ENCODE measurements at places on chromosomes 2 and 18.

- DNase-seq = no peak
Observed at GRCh38 chr2:158463496-158464095, 6.8 kb downstream of the PKP4 start.

DNA sequence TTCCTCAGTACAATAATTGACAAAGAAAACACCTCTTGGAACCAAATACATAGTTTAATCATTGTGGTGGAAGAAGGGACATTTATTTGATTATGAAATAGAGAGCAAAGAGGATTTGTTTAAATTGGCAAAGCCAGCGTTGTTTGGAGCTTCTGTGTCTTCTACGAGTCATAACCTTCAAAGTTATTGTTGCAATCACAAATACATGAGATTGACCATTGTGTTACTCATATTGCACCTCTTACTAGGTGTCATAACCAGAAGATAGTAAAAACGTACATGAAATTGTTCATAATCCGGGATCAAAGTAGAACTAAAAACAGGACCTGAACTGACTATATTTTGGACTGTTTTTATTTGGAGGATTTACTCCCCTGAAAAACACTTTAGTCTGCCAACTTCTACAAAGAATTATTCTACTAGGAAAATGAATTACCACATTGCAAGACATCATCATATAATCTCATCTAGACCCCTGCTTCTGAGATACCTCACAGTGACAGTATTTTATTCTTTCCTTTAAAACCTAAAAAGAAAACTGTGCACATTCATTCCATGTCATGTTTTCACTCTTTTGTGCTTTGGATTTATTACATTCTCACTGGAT is 151.7 kb upstream of the KLF7 start:
- DNase-seq = no peak

DNA sequence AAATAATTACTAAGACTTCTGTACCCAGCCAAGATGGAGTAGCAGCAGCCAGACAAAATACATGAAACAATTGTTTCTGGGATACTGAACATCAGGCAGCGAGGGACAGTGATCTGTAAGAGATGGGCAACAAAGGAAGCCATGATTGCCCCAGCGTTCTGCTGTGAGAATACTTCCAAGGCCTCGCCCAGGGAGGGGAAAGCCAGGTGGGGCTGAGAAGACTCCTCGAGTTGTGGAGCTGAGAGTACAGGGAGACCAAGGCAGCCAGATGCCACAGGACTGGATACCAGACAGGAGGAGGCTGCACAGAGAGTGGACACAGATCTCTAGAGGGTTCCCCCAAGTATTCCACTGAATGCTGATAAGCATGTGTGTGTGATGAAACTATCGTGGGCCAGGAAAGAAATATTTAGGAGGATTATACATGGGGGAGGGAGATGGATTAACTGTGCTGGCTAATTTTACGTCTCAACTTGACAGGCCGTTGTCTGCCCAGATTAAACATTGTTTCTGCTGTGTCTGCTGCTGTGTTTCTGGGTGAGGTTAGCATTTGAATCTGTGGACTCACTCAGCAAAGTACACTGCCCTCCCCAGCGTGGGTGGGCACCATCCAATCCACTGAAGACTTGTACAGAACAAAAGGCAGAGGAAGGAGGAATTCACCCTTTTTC is 10.2 kb upstream of the LIMS2 start:
- DNase-seq = no peak

DNA sequence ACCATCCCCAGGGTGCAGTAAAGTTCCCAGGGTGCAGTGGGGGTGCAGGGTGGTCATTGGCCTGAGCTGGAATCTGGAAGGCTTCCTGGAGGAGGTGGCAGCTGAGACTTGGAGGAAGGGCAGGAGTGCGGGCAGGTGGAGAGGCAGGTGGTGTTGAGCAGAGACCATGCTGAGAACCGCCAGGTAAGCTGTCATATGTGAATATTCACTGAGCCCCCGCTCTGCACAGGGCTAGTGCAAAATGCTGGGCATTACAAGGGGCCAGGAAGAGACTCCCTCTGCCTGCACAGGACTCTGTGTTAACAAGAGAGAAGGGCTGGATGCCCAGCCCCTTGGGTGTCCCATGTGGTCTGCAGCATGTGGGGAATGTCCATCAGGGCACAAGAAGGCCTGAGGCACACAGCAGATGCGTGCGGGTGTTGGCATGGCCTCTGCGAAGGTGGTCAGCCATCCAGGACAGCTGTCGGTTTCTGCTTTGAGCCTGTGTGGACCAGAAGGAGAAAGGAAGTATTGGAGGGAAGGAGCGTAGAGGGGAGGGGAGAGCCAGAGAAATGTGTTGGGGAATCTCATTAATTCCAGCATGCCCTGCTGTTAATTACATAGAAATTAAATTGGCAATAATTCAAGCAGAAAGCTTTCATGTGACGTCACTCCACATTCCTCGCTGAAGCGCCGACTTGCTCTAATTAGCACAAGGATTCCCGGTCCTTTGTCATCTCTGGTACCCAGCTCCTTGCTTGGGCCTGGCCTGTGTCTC is 62.8 kb upstream of the OTOS start:
- no peak for DNase-seq

DNA sequence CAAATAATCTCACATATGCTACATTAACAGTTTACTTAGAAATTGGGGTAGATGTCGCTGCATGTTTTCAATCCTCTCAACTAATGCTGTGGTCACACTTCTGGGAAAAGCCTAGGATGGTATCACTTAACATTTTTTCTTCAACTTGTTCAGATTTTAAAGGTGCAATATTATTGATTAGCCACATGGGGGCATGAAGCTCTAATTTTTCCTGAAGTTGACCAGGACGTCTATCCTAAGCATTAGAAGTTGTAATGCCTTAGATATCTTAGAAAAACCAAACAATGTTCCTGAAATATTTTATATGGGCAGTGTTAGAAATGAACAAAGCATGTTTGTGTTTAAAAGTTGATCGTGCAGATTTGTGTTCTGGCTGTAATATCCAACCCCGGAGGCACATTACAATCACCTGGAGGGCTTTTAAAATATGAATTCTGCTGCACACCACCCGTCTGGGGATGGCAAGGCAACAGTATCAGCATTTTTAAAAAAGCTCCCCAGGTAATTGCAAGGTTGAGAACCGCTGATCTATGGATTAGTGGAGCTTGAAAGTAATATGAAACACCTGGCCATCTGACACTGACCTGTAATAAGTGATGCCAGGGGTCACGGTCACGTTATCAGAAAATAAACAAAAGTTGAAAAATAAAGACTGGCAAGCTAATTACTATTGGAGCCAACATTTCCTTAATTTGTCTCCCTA is 100.5 kb upstream of the LMAN1 start:
- DNase-seq = peak; percentile 97

DNA sequence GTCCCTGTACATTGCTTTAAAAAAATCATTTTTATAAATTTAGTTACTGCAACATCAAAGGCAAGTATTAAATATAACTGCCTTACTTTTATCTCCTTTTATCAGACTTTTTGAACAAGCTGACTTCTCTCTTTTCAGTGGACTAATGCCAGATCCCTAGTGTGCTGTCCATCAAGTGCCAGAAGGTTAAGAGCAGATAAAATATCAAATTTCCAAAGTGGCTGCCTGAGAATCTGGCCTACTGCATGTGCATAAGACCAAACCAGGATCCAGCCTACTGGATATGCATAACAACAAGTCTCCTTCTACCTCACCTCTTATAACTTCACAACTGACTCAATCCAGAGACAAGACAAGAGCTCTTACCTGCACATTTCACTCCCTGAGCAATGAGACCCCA is 59.8 kb upstream of the CHRNA1 start:
- DNase-seq = no peak

DNA sequence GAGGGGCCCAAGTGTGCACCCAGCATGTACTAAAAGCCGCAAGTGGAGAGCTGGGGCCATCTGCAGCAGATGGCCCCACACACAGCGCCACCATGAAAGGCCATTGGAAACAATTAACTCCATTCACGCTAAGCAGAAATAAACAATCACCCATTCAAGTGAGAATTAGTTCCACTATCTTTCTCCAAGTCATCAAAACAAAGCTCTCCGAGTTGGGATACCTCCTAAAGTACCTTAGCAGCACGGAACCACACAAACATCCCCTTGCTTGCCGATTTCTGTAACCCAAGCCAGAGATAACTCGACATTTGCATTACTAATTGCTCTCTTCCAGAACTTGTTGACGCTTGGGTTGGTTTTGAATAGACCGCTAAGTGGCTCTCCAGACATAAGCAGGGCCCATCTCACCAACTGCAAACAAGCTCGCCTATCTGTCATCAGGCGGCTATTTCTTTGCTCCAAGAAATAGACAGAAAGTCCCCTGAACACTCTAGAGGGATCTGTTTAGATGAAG is 840.6 kb upstream of the SALL3 start:
- DNase-seq = peak; percentile 45

- no peak for DNase-seq
Observed at GRCh38 chr18:23077493-23078256, 57.6 kb upstream of the CABLES1 start.

DNA sequence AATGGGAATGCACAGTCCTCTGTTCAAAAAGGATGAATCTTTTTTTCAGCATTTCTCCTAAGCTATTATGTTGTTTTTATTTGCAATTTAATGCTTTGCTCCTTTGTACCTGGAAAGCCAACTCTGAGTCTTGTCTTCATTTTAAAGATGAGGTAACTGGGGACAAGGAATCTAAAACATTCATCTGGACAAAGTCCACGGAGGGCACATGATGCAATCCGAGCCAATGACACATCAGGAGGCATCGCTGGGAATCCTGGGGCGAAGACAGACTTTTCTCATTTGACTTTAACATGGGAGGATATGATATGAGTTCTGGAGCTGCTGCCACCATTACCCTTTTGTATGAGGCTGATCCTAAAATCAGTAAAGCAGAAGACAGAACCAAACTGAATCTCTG is 116.5 kb upstream of the REG3G start:
- DNase-seq = no peak

- DNase-seq = no peak
Observed at GRCh38 chr18:24019641-24020331, 5.2 kb downstream of the TTC39C start.

- no peak for DNase-seq
Observed at GRCh38 chr18:24485681-24486080, 25.2 kb downstream of the HRH4 start.

- DNase-seq = no peak
Observed at GRCh38 chr2:233032551-233033320, at the start of gene NEU2. Gene NEU2, plus strand, starts transcription at chr2:233032672. Its CDS starts 0 bp downstream, at chr2:233032672.

- DNase-seq = no peak
Observed at GRCh38 chr2:195902857-195903256, 165.8 kb downstream of the DNAH7 start.

DNA sequence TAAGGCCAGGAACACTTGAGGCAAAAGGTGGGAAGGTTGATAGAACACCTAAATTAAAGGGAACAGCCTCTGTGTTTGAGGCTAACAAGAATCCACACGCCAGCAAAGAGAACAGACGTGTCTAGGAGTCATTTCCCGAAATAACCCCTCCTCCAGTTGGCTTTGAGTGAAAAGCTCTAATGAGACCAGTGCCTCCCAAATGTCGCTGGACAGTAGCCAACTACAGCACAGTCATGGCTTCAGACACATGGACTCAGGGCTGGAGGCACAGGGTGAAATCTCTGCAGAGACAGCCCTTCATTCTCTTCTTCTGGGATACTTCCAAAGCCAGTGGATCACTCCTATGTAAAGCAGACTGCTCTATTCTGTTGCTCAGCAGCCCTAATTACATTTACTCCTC is 49.6 kb downstream of the SOWAHC start:
- no peak for DNase-seq

DNA sequence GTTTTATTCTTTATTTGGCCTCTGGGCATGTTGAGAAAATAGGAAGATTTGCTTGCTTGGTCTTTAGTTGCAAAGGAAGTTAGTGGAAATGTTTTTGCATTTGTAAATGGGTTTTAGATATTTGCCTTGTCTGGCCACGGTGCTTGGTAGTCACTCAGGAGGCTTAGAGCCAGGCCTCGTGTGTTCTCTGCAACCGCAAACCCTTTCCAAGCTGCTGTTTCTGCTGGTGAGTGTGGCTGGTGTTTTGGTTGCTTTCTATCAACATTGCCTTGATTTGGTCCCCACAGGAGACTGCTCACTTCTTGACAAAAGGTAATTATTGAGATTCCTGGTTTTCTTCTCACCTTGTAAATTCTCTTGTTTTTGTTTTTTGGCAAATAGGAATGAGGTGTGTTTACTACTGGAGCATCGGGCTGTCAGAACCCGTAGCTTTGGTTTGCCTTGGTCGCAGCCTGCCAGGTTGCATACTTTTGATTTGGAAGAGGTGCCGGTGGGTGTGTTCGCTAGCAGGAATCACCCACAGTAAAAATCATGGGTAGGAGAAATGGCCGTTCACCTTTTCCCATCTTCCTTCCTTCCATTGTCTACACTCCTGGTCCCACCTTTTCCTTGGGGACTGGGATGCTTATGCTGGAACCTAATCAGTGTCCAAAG is 15.8 kb downstream of the ASAP2 start:
- DNase-seq = no peak

- no peak for DNase-seq
Observed at GRCh38 chr2:206127656-206128055, 31.6 kb downstream of the NDUFS1 start.

DNA sequence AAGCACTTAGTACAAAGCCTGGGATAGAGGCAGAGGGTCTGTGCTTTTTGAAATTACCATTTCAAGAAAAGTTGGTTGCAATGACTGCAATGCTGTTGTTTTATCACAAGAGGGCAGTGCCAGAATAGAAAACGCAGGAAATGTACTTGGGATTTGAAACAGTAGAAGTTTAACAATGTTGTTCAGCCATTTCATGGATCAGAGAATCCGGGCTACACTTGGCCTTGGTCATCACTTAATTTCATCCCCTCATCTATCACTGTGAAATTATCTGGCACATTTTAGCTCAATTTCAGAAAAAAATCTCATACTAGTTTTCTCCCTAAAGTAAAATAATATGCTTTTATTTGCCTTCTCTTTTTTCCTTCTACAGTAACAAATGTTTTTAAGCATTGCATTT is 70.8 kb downstream of the RAPGEF4 start:
- DNase-seq = no peak

GRCh38 chr2:53641290-53641689 is 126.3 kb upstream of the CHAC2 start:
- no peak for DNase-seq

- no peak for DNase-seq
Observed at GRCh38 chr2:166766220-166766619, 122.1 kb upstream of the XIRP2 start.

DNA sequence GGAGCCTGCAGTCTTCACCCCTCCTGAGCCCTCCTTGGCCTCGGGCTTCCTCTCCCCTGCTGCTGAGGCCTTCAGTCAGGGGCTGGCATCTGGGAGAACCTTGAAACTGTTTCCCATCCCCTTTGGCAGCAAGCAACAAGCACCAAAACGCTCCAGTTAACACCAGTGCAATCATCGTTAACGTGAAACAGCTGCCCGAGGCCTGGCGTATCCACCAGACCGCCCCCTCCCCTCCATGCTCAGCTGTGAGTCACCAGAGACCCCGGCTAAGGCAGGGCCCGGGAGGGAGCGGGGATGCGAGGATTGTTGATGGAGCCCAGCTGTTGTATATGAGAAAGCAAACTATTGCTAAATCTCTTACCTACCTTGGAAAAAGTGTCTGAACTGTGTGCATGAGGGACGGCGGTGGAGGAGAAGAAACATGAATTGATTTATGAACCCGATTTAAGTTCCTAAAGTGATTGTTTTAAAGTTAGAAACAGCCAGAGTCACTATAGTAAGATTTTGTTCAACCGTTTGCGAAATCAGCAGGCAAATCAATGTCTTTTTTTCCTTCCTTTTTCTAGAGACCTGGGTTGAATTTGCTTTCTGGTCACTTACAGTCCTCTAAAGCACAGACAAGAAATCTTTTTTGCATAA is 5.2 kb downstream of the ZFP36L2 start:
- no peak for DNase-seq

GRCh38 chr2:128756365-128756717 is 437.7 kb upstream of the HS6ST1 start:
- no peak for DNase-seq

GRCh38 chr2:155513248-155513647 is 814.8 kb downstream of the KCNJ3 start:
- DNase-seq = no peak
